Mesenchymal stem cell (in vitro differentiated cells and primary cell): ENCODE measurements at places on chromosomes 6 and 20.

GRCh38 chr6:134539865-134540323, 222.0 kb upstream of the SGK1 start:
- DNase-seq = peak; percentile 69
- no peaks in the 10 kb centered on the region for H3K36me3 ChIP-seq
- peaks cover 5% of the 10 kb centered on the region for H3K4me1 ChIP-seq
- H3K27ac ChIP-seq = no peak overlapping the region

GRCh38 chr6:125363039-125363823, 61.5 kb upstream of the HDDC2 start:
- H3K27me3 ChIP-seq = no peaks in the 10 kb centered on the region
- peak; percentile 80 for DNase-seq
- no peaks in the 10 kb centered on the region for H3K36me3 ChIP-seq
- peak overlapping the region; percentile 24 for H3K27ac ChIP-seq

DNA sequence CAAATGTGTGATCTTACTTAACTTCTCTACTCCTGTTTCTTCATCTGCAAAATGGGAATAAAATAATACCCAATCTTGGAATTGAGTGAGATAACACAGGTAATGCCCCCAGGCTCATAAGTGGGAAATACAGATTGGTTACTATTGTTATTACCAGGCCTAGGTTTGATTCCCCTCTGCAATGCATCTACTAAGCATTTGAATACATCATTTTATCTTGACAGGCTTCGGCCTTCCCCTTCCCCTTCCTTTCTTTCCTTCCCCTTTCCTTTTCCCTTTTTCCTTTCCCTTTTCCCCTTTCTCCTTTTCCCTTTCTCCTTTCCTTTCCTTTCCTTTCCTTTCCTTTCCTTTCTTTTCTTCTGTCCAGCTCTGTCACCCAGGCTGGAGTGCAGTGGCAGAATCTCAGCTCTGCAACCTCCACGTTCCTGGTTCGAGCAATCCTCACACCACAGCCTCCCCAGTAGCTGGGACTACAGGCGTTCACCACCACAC, 7.3 kb upstream of the HNF4A start:
- no peak overlapping the region for H3K27ac ChIP-seq
- H3K4me1 ChIP-seq = no peaks in the 10 kb centered on the region
- H3K4me3 ChIP-seq = no peak overlapping the region
- DNase-seq = no peak

GRCh38 chr20:37941332-37941731, 38.4 kb downstream of the VSTM2L start:
- H3K4me3 ChIP-seq = no peak overlapping the region
- H3K27me3 ChIP-seq = peaks cover 5% of the 10 kb centered on the region
- H3K36me3 ChIP-seq = no peaks in the 10 kb centered on the region
- no peak overlapping the region for H3K27ac ChIP-seq
- no peak for DNase-seq
- no peaks in the 10 kb centered on the region for H3K4me1 ChIP-seq

DNA sequence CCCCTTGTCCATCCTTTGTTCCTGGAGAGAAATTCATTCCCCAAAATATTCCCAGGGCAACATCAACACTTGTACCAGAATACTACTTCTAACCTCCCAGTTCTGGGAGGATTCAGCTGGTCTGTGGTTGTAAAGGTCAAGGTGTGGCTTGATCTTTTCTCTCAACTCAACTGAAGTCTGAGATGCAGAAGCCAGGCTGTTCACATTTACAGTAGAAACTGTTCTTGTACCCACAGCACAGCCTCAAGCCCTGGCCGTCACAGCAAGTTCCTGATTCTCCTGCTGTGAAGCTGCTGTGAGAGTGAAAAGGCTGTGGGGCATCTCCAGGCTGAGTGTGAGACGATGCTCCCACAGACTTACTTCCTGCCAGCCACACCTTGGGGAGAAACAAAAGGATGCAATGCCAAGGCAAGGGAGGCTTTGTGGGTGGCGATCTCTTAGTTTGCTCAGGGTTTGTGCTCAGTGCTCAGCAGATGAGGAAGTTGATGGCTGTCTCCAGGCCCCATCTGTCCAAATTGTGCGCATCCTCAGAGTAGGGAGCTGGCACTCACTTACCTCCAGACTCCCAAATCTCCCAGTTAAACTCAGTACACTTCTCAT, 143.9 kb upstream of the FOXA2 start:
- no peak overlapping the region for H3K4me3 ChIP-seq
- DNase-seq = no peak
- H3K36me3 ChIP-seq = no peaks in the 10 kb centered on the region
- H3K4me1 ChIP-seq = peaks cover 2% of the 10 kb centered on the region

GRCh38 chr6:138817799-138818198, 21.9 kb downstream of the ECT2L start:
- H3K4me1 ChIP-seq = peaks cover 5% of the 10 kb centered on the region
- no peak overlapping the region for H3K4me3 ChIP-seq
- no peak overlapping the region for H3K27ac ChIP-seq
- H3K36me3 ChIP-seq = no peaks in the 10 kb centered on the region
- peak; percentile 98 for DNase-seq

GRCh38 chr20:53445321-53445731, 148.3 kb downstream of the ZNF217 start:
- DNase-seq = peak; percentile 87
- H3K27me3 ChIP-seq = no peaks in the 10 kb centered on the region

DNA sequence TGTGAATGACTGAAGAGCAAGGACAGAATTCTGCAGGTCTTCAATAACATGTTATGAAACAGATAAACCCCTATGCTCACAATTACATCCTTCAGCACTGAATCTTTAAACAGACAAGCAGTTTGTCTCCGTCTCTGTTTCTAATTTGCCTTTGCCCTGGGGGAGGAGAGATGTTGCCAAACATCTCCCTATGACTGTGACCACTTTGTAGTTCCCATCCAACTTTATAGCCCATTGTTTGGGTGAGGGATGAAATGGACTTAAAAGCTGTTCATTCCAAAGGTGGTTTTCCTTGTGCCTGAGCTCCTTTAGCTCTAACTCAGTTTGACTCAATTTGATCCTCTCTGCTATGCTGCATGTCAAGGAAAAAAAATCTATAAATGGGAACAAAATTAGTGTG, 19.5 kb upstream of the ADTRP start:
- no peak for DNase-seq
- no peak overlapping the region for H3K27ac ChIP-seq
- no peaks in the 10 kb centered on the region for H3K36me3 ChIP-seq
- H3K4me3 ChIP-seq = no peak overlapping the region
- H3K27me3 ChIP-seq = no peaks in the 10 kb centered on the region
- peaks cover 3% of the 10 kb centered on the region for H3K4me1 ChIP-seq

DNA sequence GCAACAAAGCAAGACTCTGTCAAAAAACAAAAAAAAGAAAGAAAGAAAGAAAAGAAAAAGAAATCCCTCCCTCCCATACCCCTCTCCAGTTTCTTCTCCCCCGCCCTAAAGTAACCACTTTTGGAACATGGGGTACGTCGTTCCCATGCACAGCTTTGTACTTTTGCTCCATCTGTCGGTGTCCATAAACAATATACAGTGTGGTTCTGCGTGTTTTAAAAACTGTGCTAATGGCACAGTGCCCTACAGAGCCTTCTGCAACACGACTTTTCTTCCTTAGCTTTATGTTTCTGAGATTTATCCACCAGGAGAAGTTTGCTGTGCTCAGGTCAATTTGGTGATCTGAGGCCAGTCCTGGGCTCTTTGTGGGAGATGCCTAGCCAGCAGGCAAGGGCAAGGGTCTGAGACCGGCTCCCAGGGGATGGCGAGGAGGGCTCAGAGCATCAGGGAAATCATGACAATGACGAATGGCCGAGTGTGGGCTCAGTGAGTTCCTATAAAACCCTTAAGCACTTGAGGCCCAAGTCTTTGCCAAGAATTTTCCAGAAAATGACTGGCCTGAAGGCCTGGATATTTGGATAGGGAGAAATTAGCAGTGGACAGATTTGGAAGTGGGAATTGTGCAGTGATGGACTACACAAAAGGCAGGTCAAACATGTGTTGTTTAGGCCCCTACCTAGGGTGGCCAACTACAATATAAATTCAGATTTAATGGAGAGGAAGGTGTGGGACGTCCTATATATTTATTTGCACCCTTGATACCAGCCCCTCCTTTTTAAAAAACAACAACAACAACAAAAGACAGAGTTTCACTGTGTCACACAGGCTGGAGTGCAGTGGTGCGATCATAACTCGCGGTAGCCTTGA, 1.9 kb upstream of the BCAS4 start:
- DNase-seq = no peak
- H3K36me3 ChIP-seq = no peaks in the 10 kb centered on the region
- no peaks in the 10 kb centered on the region for H3K27me3 ChIP-seq
- peaks cover 12% of the 10 kb centered on the region for H3K4me1 ChIP-seq
- no peak overlapping the region for H3K27ac ChIP-seq
- H3K4me3 ChIP-seq = no peak overlapping the region
